ENCODE measurements at places on chromosomes 7 and 10.

DNA sequence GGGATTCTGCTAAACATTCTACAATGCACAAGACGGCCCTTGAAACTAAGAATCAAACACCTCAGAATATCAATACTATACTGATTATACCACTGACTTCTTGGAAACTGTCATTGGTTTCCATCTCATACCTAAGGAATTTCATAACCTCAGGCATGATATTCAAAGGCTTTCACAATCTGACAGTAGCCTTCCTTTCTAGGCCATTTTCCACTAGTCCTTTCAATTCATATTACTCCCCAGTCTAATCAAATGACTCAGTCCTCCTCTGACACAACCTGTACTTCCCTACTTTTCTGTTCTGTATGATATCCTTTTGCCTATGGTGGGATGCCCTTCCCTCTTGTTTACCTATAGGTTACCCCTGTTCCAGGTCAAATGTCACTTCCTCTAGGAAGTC lies 48.3 kb downstream of the CSTF2T start:
- DNase-seq = no peak

DNA sequence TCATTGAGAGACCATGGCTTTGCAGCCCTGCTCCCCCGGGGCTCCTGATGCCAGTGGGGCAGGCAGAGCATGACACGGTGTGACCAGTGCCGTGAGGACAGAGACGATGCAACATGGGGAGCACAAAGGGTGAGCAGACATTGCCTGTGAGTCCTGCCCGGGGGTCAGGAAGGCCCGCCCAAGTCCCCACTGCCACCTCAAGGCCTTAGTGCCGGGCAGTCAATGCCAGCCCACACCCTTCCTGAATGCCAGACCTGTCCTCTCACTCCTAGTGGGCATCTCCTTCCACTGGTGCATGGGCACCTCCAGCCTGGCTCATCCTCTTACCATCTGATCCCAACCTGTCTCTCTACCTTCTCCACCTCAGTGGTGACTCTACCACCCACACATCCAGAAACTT lies 157.9 kb upstream of the ZMIZ1 start:
- no peak for DNase-seq

DNA sequence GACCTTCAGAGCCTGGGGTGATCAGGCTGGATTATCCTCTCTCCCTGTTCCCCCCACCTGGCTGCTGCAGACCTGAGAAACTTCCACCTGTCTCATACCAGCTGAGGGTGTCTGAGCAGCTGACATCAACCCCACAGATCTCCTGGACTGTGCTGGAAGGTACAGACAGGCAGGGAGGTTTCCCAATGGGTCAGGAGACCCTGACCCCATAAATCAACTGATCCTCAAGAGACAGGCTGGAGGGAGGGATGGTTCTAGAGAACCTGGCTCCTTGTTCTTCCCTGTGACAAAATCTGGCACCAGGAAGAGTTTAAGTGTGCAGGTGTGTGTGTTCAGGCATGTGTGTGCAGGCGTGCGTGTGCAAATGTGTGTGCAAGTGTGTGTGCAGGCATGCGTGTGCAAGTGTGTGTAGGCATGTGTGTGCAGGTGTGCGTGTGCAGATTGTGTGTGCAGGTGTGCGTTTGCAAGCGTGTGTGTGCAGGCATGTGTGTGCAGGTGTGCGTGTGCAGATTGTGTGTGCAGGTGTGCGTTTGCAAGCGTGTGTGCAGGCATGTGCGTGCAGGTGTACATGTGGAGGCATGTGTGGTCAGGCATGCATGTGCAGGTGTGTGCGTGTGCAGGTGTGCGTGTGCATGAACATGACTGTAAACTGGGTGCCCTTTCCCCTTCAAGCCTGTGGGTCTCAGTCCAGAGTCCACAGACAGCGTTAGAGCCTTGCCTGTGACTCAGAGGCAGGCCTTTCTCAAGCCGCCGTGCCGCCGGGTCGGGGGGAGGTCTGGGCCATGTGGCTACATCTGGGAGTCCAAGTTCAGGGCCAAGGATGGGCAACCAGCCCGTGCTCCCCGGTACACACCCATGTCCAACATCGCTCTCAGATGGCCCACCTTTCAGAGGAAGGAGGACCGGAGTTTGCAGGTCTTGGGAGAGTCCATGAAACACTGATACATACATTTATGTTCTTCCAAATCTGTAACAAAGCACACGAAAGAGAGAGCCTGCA lies 50.1 kb upstream of the ELN start:
- DNase-seq = no peak

DNA sequence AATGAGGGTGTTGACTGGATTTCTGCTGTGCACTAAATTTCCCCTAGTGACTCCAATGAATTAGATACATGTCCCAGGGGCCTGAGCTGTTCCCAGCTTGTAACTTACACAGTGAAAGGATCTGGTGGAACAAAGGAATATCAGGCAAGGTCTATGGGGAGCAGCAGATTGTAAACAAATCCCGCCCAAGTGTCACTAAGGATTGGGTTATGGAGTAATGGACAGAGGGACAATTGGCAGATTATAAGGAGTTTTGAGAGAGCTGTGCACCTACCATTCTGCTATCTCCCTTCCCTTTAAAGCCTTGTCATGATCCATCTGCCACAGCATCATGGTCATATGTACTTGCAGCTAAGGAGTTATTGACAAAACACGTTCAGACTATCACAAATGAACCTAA lies 183.0 kb downstream of the RAB11FIP2 start:
- no peak for DNase-seq

All from KG1 (cell line).